WTC11 (cell line): ENCODE measurements at places on chromosomes 5 and 9. TPM values are rescaled to one million over a fixed set of nuclear protein-coding genes. Genes with fewer than 3 reads are reported as not detected.
A peak's percentile ranks its signal among the peaks of the same experiment; 100 is the strongest.

Gene MAT2B
- total RNA-seq, result 51.8 to 55.7 TPM (median 53.1 TPM) in 3 replicates

Gene TICAM2
- 0.66 to 1.0 TPM in 2 of 3 replicates, not detected in the other for total RNA-seq

- DNase-seq, result no peak
- H3K4me3 ChIP-seq, result no peak overlapping the region
- H3K36me3 ChIP-seq, result no peaks in the 10 kb centered on the region
Observed at GRCh38 chr5:59917121-59917520, 23.6 kb upstream of the PDE4D start.

Gene PSD2
- 0.55 to 0.57 TPM (median 0.57 TPM) in 3 replicates for total RNA-seq

Gene TOPORS
- total RNA-seq, result 23.3 to 26.1 TPM (median 23.7 TPM) in 3 replicates

- H3K36me3 ChIP-seq, result peaks cover 9% of the 10 kb centered on the region; the same call in 1 of the 2 replicates
- peak overlapping the region; percentile 98 for H3K4me3 ChIP-seq
- peak; percentile 49 for DNase-seq
- H3K27me3 ChIP-seq, result no peaks in the 10 kb centered on the region; the same call in 1 of the 2 replicates
- H3K4me1 ChIP-seq, result peaks cover 44% of the 10 kb centered on the region
Observed at GRCh38 chr9:96854651-96855273, 448 bp upstream of the ZNF782 start.

Gene ZNF366
- total RNA-seq, result not detected in 3 replicates

DNA sequence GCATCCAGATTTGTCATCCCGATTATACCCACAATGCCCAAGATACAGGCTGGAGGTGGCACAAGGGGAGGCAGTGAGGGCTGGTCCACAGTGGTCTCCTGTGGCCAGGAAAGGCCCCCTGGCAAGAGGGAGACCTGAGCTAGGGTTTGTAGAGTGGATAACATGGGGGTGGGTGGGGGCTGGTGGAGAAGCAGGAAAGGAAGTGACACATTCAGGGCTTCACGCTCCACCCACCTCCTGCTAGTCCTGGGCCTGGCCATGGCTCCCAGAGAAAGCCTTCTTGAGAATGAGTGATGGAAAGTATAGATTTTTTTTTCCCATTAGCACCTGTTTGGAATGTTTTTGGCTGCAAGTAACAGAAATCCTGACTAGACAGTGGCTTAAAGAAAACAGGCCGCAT, 81.3 kb downstream of the ANKRD33B start:
- 0 out of 2 replicates have a peak, but pooled peaks cover 3% of the 10 kb centered on the region for H3K36me3 ChIP-seq
- peaks cover 17% of the 10 kb centered on the region for H3K4me1 ChIP-seq
- H3K4me3 ChIP-seq, result no peak overlapping the region
- no peak overlapping the region for H3K27ac ChIP-seq

- H3K27ac ChIP-seq, result no peak overlapping the region
- H3K4me1 ChIP-seq, result peaks cover 16% of the 10 kb centered on the region
- peaks cover 39% of the 10 kb centered on the region for H3K36me3 ChIP-seq
- DNase-seq, result no peak
- no peaks in the 10 kb centered on the region for H3K27me3 ChIP-seq
- H3K4me3 ChIP-seq, result no peak overlapping the region
Observed at GRCh38 chr9:121778252-121779225, 127.1 kb downstream of the DAB2IP start.

- H3K4me1 ChIP-seq, result peaks cover 76% of the 10 kb centered on the region
- peak overlapping the region; percentile 96 for H3K27ac ChIP-seq
- H3K4me3 ChIP-seq, result peak overlapping the region; percentile 29; the same call in 1 of the 2 replicates
- peaks cover 8% of the 10 kb centered on the region for H3K27me3 ChIP-seq
- DNase-seq, result no peak
Observed at GRCh38 chr5:141835928-141836670, 42.1 kb downstream of the PCDH1 start.
